ENCODE measurements at places on chromosomes 3 and 15. TPM values are rescaled to one million over a fixed set of nuclear protein-coding genes. Genes with fewer than 3 reads are reported as not detected.

EFHB gene
- total RNA-seq = under 0.01 TPM

NR1I2 gene
- total RNA-seq = not detected

CCDC13 gene
- total RNA-seq = 0.19 TPM

RNF13 gene
- 97.2 TPM for total RNA-seq

PAK6 gene
- total RNA-seq = 0.56 TPM

SLC28A1 gene
- under 0.01 TPM for total RNA-seq

IL17RB gene
- total RNA-seq = under 0.01 TPM

MAP3K13 gene
- 23.0 TPM for total RNA-seq

Data from regular cardiac myocyte (primary cell).